ENCODE measurements at places on chromosomes 3 and 15. TPM values are rescaled to one million over a fixed set of nuclear protein-coding genes. Genes with fewer than 3 reads are reported as not detected.

The UBAP1L gene
- total RNA-seq: 0.53 TPM

The LTK gene
- total RNA-seq: not detected

The HCLS1 gene
- total RNA-seq: 0.60 TPM

The ZSCAN2 gene
- 6.0 TPM for total RNA-seq

Data from smooth muscle cell of the coronary artery (primary cell).